ENCODE measurements at places on chromosomes 3 and 15.

DNA sequence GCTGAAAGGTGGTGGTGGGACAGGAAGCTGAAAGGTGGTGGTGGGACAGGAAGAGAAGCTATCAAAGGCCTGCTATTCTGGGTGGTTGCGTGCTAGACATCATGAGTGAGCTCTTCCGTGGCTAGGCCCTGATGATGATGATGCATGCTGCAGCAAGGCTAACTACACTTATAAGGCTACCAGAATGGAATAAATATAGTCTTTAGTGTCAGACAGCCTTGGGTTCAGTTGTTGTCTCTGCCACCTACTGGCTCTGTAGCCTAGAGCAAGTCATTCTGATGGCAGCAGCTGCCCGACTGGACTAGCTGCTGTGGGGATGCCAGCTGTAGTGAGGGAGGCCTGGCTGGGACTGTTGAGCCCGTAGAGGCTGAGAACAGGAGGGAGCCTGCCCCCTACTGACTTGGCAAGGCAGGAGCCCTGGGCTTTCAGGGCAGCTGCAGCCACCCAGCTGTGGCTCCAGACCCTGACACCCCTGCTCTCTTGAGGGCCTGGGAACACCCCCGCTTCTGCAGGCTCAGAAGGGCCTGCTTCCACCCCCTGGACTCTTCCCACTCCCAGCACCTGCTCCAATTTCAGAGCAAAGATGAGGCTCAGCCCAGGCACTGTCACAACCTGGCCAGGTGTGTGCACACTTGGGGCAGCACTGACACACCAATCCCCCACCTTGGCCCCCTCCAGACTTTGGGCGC, 21.4 kb upstream of the ZBED2 start:
- DNase-seq: peak; percentile 70

DNA sequence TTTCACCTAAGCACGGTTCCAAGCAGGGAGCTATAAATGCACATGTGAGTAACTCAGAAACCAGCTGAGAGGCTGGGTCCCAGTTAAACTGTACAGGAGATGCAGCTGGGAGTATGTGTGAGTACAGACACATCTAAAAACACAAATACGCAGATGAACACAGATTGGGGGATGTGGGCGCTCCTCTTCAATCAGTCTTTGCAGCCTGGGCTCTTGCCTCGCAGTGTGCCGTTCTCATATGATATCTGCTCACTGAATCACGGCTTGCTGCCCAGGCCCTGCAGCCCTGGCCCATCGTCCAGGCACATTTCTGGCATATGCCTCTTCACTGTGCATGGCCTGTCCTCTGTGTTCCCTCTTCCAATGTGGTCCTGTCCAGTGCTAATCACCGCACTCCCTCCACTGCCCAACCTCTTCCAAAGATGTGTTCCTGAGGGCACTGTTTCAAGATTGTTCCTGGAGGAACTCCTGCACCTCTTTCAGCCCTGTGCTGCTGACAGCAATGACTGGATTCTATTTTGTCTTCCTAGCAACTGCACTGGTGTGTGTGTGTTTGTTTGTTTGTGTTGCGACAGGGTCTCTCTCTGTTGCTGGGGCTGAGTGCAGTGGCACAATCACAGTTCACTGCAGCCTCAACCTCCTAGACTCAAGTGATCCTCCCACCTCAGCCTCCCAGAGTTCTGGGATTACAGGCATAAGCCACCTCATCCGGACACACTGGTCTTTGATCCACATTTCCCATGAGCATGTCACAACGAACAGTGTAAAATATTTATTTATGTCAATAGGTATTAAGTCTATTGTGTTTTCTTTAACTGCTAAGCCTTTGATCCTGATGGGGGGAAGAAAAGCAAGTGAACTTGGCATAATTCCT, 17.0 kb downstream of the CA12 start:
- DNase-seq: no peak

- DNase-seq: no peak
Measured at GRCh38 chr3:89059211-89059925, 48.1 kb upstream of the EPHA3 start.

- no peak for DNase-seq
Measured at GRCh38 chr15:82113106-82113715, 67.4 kb upstream of the MEX3B start.

DNA sequence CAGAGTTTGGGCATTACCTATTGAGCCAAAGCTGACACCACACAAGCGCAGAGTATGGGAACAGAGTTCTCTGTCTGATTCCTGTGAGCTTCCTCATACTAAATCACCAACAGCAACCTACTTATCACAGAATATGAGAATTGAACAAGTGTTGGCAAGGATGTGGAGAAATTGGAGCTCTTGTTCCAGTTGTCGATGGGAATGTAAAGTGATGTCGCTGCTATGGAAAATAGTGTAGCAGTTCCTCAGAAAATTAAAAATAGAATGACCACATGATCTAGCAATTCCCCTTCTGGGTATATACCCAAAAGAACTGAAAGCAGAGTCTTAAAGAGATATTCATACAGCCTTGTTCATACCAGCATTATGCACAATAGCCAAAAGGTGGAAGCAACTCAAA, 33.4 kb downstream of the CD86 start:
- DNase-seq: no peak

DNA sequence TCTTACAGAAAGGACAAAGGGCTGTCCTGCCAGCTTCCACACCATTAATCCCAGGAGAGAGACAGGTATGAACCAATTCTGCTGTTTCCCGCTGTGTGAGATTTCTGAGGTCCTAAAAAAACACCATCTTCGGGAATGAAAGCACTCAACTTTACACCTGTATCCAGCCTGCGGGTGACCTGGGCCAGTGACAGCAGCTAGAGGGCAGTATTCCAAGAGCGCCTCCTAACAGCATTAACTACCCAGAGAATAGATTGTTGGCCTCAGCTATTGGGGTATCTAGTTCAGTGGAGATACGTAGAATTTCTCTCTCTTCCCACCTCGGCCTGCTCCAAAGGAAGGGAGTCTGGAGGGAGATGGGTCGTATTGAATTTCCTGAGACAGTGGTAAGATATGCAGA, 55.1 kb downstream of the WDR76 start:
- no peak for DNase-seq

GRCh38 chr3:192835818-192836815, 81.5 kb downstream of the MB21D2 start:
- DNase-seq: no peak

- no peak for DNase-seq
Measured at GRCh38 chr3:35537265-35537664, 102.1 kb upstream of the ARPP21 start.

- DNase-seq: no peak
Measured at GRCh38 chr3:6041894-6042293, 819.0 kb upstream of the GRM7 start.

DNA sequence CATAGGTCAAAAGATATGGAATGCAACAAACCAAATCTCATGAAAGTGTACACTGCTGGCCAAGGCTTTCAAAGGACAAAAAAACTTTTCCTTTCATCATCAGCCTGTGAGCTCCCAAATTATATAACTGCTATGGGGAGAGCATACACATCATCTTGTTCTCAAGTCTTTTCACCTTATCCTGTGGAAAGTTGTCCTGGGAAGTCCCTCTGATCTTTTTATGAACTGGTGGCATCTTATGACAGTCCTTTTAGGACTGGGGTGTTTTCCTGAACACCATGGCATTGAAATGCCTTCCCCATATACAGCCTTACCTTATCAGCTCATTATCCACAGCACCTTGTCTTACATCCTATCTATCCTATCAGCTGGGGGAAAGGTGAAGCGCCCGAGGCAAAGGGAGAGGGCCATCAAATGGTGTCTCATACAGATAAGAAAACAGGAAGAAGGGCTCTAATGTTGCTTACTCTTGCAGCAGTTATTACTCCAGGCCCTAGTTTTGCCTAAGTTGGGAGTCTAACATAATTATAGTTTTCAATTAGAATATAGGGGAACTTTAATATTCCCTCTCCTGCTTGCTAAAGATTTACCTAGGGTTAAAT, 61.5 kb upstream of the GOLIM4 start:
- no peak for DNase-seq

DNA sequence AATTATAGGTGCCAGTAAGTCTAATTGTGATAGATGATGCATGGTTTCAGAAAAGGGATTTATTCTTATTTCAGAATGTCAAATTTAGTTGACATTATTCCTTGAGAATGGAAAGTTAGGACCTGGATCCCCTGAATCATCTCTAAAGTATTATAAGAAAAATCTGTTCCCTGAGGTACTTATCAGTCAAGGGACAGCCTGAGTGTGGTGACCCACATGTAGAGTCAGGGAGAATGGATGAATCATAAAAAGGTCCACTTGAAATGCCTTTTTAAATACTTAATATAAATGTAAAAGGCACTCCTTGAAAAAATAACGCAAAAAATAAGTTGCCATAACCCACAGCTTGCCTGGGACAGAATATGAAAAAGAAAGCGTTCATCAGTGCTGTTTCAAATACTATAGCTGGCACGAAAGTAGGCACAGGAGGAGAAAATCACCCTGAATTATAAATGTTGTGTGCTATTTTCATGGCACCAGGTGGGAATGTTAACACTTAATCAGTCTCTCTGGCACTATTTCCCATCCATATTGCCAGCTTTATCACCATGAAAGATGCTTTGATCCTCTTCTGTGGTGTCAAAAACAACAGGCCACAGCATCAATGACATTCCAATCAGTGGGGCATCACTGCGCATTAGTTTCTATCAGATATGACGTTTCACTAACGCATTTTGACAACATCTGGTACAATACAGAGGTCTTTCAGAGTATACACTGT, 208.5 kb downstream of the EPHA3 start:
- DNase-seq: no peak

GRCh38 chr3:148882288-148882687, 17.2 kb downstream of the CPA3 start:
- no peak for DNase-seq

DNA sequence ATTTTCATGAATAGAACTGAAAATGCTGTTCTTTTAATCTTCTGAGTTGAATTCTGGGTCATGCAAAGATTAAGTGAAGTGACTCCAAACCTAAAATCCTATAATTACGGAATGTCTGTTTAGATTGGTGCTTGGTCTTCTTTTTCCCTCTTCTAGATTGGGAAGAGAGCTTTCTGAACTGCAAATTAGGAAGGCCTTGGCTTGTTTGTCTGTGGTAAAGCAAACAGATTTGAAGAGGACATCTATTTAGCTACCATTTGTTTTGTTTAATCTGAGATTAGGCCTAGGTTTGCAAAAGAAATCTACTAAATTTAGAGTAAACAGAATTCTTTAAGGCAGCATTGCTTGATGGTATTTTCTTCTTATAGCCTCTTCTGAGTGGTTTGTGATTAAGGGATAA, 23.5 kb downstream of the PAQR9 start:
- DNase-seq: no peak
